ENCODE measurements at places on chromosomes 7 and 10.

GRCh38 chr10:30527623-30528428, 93.8 kb downstream of the MAP3K8 start:
- DNase-seq: no peak

- DNase-seq: no peak
Measured at GRCh38 chr10:44042075-44042770, 342.7 kb downstream of the CXCL12 start.

DNA sequence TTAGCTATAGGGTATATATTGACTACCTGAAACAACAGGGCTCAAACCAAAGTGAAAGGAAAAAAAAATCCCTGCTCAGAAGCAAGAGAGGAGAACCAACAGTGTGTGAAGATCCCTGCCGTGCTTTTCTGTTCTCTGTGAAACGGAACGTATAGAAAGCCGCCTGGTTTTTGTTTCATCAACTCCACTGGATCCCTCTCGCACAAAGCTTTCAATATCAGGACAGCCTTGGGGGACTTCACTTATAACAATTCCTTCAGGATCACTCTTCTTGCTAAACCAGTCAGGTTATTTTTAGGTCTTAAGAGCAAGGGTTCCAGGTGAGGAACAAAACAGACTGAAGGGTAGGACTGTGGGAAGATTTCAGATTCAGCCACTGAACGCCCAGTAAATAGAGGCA, 151.1 kb upstream of the CACNA2D1 start:
- DNase-seq: no peak

DNA sequence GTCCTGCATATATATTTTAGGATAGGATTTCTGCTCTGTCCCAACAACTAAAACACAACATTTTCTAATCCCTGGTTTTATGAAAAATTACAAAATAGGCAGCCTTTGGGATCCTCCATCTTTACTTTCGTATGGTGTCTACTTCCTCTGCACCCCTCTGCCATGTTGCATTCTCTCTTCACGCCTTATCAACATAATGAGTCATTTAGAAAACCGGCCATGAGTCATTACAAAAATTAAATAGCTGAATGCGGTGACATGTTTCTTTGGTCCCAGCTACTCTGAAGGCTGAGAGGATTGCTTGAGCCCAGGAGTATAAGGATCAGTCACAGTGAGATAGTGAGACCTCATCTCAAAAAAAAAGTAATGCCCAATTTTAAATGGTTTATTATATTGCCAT, 148.1 kb upstream of the CELF2 start:
- DNase-seq: no peak

DNA sequence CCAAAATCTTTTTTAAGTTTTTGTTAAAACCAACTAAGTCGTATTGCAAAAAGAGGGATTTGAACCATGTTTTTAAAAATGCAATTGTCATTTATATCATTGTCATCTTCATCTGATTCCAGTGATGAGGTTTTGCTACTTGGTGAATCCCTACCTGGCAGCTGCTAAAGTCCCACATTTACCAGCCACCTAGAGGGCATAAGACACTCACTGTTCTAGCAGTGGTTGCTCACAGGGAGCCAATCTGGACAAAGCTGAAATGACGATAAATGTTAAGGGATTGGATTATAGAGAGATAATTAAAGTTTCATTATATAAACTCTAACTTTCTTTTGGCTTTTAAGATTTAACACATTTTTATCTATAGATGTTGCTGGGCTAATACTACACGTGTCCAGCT, 18.7 kb downstream of the KIFBP start:
- no peak for DNase-seq

GRCh38 chr7:28958235-28958979, at the start of gene TRIL:
Gene TRIL (minus strand): TSS chr7:28958330. CDS start chr7:28958046, 284 bp downstream.
- peak; percentile 13 for DNase-seq

DNA sequence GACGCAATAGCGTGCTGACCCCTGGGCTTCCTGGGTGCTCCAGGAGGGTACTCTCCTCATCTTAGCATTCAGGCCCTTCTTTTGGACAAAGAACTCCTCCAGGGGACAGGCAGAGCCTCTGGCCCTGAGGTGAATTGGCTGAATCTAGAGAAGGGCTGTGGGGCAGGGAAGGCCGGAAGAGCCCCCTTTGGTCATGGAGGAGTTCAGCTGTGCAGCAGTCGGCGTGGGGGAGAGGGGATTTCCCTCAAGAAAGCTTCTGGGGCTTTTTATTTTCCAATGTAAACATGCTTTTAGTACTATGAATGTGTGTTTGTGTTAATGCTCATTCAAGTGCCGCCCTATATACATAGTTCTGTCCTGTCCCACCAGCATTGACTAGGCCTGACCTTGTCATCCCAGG, 38.8 kb downstream of the FIGNL1 start:
- no peak for DNase-seq

DNA sequence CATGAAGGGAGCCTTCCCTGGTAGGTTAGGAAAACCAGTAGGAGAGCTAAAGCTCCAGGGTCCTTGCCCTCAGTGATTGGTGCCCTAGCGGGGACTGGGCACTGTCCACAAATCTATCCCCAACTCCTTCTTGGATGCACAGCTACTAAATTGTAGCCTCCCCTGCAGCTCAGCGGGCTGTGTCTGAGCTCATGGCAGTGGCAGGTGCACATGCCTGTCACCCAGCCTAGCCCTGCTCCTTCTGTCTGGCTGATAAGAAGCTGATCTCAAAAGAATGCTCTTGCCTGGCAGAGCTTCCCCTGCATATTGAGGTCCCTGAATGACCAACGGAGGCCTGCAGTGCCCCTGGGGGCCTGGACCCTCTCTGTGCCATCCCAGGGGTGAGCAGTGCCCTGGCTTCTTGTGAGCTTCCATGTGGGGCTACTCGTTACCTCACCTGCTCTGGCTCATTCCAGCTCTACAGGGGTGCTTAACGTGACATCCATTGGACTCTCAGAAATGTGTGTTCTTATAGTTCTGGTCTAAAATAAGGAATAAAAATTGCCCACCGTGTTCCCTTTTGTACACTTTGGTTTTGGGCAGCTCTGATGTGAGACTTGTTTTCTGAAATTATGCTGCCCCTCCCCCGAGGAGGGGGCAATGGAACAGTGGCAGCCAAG, 59.8 kb upstream of the ANTXRL start:
- no peak for DNase-seq

DNA sequence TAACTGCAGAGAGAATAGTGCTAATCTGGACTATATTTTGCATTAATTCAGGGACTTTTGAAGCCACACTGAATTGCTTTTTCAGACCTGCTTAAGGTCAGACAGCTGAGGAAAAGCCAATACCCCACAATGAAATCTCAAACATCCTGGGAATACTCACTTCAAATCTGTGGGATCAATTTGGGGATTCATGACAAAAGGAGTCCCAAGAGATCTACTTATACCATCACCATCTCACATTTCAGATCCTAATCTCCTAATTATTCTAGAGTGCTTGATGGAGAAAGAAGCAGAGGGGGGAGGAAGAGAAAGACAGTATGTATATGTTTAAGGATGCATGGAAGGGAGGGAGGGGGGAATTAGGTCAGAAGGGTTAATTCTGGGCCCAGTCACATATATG, 202.2 kb downstream of the CACNA2D1 start:
- no peak for DNase-seq

DNA sequence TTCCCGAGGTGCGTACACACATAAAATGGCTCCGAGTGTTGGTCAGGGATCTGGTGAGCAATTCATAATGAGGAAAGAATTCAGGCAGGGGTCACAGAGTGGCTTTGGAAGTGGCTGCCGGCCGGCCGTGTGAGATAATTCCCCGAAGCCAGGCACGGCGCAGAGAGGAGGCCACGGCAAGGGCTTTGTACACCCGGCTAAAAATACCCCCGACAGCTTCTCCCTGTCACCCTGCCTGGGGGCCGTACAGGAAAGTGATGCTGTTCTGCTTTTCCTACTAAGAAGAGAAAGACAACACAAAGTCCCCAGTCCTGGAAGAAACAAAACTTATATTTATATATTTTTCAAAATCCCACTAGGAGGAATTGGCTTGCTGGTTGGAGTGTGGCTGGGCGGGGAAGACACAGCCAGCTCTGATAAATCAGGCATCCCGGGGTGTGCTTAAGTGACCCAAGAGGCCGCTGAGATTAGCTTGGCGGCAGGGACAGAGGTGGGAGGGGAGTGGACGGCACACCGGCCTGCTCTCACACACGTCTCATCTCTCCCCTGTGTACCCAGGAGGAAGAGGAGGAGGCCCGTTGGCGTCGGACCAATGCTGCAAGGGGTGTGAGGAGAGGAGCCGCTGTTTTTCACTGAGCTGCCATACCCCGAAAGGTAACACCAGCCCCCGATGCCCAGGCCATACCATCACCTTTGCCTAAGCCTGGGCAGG, 70.5 kb downstream of the ZMIZ1 start:
- DNase-seq: peak; percentile 59

DNA sequence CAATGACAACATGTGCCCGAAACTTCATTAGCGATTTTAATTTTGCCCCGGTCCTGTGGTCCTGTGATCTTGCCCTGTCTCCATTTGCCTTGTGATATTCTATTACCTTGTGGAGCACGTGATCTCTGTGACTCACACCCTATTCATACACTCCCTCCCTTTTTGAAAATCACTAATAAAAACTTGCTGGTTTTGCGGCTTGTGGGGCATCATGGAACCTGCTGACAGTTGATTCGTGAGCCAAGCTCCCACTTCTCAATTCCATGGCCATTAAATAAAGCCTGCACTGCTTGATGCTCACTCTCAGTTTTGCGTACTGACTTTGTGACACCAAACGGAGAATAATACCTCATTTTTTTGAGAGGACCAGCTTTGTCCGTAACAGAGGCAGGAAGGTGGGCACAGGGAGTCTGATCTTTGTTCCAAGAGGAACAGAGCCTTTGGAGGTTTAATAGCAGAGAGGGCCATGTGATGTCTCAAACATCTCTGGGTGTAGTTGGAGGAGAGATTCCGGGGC, 3.8 kb upstream of the ADAMTS14 start:
- DNase-seq: no peak

DNA sequence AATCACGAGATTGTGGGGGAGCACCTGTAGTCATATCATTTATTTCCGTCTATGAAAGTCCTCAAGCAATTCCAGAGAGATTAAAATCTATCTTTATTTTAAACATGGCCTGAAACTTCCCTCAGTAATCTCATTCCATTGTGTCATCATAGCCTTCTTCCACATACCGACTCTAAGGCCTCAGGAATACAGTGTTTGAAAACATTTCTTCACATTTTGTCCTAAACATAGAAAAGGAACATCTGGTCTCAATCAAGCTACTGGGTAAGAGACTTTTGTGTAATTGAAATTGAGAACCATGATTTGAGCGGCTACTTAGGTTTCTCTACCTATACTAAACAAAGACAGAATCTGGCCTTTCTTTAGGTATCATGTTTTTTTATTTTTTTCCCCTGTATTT, 78.0 kb upstream of the ELMO1 start:
- no peak for DNase-seq

GRCh38 chr7:50640779-50641178, 75.6 kb upstream of the DDC start:
- DNase-seq: no peak

- no peak for DNase-seq
Measured at GRCh38 chr7:99035723-99036545, 108.0 kb downstream of the SMURF1 start.

DNA sequence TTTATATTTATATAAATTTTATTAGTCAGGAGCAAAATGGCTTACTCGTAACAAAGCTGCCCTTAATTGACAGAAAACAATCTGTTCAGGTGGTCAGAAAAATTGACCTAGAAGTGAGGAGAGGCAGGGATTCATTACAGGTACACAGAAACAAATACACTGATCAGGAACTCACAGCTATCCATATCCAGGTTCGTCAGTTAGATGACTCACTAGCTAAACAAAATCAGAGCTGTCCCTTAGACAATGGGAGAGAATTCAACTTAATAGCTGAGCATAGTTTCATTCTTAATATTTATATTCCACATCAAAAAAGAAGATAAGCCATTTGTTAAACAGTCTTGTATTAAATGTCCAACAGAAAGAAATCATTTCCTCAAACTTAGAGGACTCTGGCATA, 41.7 kb downstream of the HYCC1 start:
- DNase-seq: no peak

- peak; percentile 7 for DNase-seq
Measured at GRCh38 chr10:15035385-15036301, 8.1 kb upstream of the OLAH start.

GRCh38 chr10:100743626-100744135, 1.7 kb upstream of the PAX2 start:
- DNase-seq: no peak

- no peak for DNase-seq
Measured at GRCh38 chr7:69176841-69177240, 421.4 kb upstream of the AUTS2 start.

- no peak for DNase-seq
Measured at GRCh38 chr7:112167147-112167546, 39.1 kb downstream of the DOCK4 start.

- DNase-seq: no peak
Measured at GRCh38 chr7:123823898-123824753, 20.8 kb upstream of the HYAL4 start.

GRCh38 chr7:140176122-140176701, 571 bp downstream of the KDM7A start:
- DNase-seq: no peak

GRCh38 chr10:121624836-121625486, 26.7 kb upstream of the FGFR2 start:
- no peak for DNase-seq
